Activated naive CD4-positive, alpha-beta T cell treated with anti-CD3 and anti-CD28 coated beads, Interleukin-2, amount 10 ng/mL, durations not matched to agents 5 hours and 36 hours (primary cell): ENCODE measurements at places on chromosomes 2 and 18. TPM values are rescaled to one million over a fixed set of nuclear protein-coding genes. Genes with fewer than 3 reads are reported as not detected.

The DSG4 gene
- not detected for total RNA-seq

The CEP192 gene
- 46.8 TPM for total RNA-seq

The FOXI3 gene
- total RNA-seq: not detected

The MEMO1 gene
- total RNA-seq: 47.4 TPM

The UGT1A8 gene
- not detected for total RNA-seq
